B cell (primary cell): ENCODE measurements at places on chromosomes 4 and X. TPM values are rescaled to one million over a fixed set of nuclear protein-coding genes. Genes with fewer than 3 reads are reported as not detected.

ADAM29 gene
- total RNA-seq: not detected in 2 replicates

NEUROG2 gene
- total RNA-seq: not detected in 2 replicates

FMR1NB gene
- total RNA-seq: not detected in 2 replicates

LRP2BP gene
- total RNA-seq: 1.6 and 1.7 TPM in 2 replicates

TIMM17B gene
- 50.0 and 54.3 TPM in 2 replicates for total RNA-seq
